ENCODE measurements at places on chromosomes 2 and 18. TPM values are rescaled to one million over a fixed set of nuclear protein-coding genes. Genes with fewer than 3 reads are reported as not detected.

The STEAP3 gene
- 11.2 TPM for total RNA-seq

The LRP1B gene
- 2.3 TPM for total RNA-seq

The DAPL1 gene
- not detected for total RNA-seq

- peak; percentile 3 for DNase-seq
Measured at GRCh38 chr2:231356466-231356844, 39.1 kb upstream of the B3GNT7 start.

- DNase-seq = no peak
Measured at GRCh38 chr2:20018601-20019152, 6.2 kb upstream of the MATN3 start.

DNA sequence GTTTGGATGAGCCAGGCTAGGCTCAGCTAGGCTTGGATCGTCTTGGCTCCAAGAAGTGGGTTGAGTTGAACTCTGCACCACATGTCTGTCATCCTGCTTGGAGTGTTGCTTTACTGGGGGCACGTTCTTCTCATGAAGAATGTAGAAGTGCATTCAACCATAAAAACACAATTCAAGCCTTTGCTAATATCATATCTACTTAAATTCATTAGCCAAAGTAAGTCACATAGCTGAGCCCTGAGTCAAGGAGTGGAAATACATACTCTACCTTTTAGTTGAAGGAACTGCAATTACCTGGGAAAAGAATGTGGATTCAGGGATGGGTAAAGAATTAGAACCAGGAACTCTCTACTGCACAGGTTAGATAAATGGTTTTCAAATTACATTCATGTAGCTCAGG is 360.4 kb upstream of the KCNH7 start:
- DNase-seq = no peak

Measured in breast epithelium (tissue), 4 donors.